ENCODE measurements at places on chromosomes 1 and 21.

- no peak for DNase-seq
These were observed 44.8 kb downstream of the CHD1L start for GRCh38 chr1:147287133-147287865.

DNA sequence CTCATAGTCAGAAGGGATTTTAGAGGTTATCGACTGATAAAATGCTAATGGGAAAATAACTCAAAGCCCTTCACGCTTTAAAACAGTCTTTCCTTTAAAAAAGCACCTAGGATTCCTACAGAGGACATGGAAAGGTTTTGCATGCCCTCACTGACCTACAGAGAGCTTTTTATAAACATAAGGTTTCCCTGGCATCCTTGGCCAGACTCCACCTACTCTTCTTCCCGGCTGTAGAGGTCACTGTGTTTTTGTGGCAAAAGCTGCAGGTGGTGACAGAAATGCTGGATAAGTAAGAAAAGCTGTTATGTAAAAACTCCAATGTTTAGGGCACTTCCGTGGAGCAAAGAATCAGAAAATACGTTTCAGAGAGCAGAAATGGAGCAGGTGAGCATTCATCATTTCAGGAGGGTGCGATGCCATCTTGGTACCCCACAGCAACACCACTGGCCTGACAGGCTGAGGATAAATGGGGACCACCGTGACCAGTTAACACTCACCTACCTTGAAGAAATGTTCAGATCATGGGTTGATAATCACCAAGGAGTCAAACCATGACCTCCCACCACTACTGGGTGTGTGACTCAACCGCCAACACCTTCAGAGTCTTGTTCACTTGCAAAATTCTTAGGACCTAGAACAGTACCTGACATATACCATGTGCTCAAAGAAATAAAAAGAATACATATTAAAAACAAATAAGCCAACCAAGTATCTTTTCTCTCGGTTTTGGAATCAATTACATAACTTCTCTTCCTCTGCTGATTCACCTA lies 46.6 kb downstream of the SSBP3 start:
- DNase-seq = no peak

- peak; percentile 57 for DNase-seq
These were observed 128.6 kb upstream of the HOOK1 start for GRCh38 chr1:59686170-59686569.

DNA sequence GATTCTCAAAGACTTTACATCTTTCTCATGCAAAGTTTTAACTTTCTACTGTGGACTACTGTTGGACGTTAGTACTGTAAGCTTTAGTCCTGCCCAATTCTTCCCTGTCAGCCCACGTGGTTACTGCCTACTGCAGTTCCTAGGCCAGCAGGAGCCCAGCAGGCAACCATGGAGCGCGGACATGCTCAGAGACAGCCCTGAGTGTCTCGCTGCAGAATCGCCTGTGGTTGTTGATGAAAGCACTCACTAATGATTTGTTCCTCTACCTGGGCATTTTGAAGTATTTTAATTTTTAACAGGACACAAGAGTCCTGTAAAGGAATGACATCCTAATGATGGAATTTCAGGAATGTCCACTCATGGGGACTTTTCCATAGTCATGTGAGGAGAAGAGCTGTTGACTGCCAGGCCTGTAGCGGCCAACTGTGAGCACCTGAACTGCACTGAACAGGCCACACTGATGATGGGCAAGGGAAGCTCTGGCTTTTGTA lies 44.1 kb downstream of the PGBD5 start:
- no peak for DNase-seq

DNA sequence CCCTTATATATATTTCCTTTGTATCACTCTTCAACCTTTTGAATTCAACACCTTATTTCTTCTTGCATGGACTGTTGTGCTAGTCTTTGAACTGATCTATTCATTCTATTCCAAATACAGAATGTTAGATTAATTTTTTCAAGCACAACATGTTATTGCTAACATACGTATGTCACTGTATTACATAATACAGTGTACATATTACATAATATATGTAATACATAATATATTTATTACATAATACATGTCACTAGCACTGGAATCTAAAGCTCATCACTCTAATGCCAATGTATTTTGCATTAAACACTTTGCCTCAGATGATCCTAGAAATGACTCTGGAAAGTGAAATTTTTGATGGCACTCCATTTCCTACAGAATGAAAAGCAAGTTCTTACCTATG lies 59.8 kb downstream of the LRRC8D start:
- DNase-seq = no peak
